ENCODE measurements at places on chromosomes 6 and 20.

DNA sequence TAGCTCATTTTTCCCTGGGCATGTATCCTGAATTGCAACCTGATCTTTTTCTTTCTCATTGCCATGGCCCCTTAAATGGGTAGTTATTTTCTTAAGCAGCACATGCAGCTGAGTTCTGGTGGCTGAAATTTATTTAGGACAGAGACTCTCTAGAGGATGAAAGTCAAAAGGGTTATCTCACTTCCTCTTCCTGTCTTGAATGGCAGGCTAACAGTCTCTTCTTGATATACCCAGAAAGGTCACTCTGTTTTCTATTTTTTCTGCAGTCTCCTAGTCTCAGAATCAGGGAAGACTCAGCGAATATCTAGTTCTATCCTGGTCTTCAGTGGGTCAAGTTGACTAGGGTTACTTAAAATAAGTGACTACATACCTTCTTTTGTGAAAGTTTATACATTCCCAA lies 243.3 kb downstream of the EPHA7 start:
- H3K4me1 ChIP-seq, result no peaks in the 10 kb centered on the region
- H3K27me3 ChIP-seq, result no peaks in the 10 kb centered on the region
- H3K36me3 ChIP-seq, result no peaks in the 10 kb centered on the region

DNA sequence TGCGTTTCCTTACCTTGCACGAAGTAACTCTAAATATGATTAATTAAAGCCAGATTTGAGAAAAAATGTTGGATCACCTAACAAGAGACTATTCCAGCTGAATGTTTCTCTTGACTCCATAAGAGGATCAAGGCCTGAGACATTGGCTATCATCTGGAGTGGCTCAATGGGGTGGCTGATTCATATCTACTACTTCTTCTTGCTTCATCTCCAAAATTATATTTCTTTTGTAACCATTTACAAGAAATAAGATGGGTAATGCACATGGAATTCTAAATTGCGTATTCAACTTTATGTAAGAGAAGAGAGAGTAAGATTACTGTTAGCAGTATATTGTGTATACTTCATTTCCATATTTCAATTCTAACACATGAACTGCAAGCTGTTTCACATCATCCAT lies 819.0 kb upstream of the EYS start:
- no peaks in the 10 kb centered on the region for H3K36me3 ChIP-seq
- no peak overlapping the region for H3K4me3 ChIP-seq
- no peak overlapping the region for H3K27ac ChIP-seq

- H3K27ac ChIP-seq, result no peak overlapping the region
- H3K4me1 ChIP-seq, result peaks cover 5% of the 10 kb centered on the region
- H3K4me3 ChIP-seq, result no peak overlapping the region
- DNase-seq, result no peak
- no peaks in the 10 kb centered on the region for H3K36me3 ChIP-seq
- H3K27me3 ChIP-seq, result peaks cover 73% of the 10 kb centered on the region
Measured at GRCh38 chr6:137496368-137496767, 2.2 kb upstream of the OLIG3 start.

- no peaks in the 10 kb centered on the region for H3K4me1 ChIP-seq
- H3K4me3 ChIP-seq, result no peak overlapping the region
- H3K27ac ChIP-seq, result no peak overlapping the region
- H3K27me3 ChIP-seq, result no peaks in the 10 kb centered on the region
Measured at GRCh38 chr6:101818051-101818450, 424.5 kb downstream of the GRIK2 start.
